ENCODE measurements at places on chromosomes 5 and 9.
A peak's percentile ranks its signal among the peaks of the same experiment; 100 is the strongest.

DNA sequence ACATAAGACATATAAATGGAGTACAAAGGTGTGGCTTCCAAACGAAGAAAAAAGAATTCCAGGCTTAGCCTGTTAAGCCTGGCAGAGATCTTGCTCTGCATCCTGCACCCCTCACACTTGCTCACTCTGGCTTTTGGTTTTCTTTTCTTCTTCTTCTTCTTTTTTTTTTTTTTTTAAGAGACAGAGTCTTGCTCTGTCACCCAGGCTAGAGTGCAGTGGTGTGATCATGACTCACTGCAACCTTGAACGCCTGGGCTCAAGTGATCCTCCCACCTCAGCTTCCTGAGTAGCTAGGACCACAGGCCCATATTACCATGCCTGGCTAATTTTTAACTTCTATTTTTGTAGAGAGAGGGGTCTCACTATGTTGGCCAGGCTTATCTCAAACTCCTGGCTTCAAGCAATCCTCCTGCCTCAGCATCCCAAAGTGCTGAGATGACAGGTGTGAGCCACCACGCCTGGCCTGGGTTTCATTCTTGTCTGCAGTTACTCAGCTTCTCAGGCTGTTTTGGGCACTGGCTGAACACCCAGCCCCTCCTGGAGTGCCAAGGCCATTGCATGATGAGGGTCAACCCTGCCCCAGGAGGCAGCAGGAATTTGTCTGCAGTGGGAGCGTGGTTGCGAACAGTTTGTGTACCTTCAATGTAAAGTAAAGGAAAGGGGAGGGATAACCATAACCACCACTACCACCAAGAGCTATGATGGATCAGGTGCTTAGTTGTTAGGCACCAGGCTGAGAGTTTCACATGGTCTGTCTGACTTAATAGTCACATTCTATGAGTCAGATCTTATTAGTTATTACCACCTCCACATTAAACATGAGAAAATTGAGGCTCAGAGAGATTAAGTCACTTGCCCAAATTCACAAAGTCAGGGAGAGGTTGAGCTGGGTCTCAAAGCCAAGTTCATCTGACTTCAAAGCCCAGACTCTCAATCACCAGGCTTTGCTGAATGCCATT, 219.2 kb upstream of the PANK3 start:
- DNase-seq: no peak

GRCh38 chr5:107395632-107396350, 274.9 kb downstream of the EFNA5 start:
- no peak for DNase-seq

DNA sequence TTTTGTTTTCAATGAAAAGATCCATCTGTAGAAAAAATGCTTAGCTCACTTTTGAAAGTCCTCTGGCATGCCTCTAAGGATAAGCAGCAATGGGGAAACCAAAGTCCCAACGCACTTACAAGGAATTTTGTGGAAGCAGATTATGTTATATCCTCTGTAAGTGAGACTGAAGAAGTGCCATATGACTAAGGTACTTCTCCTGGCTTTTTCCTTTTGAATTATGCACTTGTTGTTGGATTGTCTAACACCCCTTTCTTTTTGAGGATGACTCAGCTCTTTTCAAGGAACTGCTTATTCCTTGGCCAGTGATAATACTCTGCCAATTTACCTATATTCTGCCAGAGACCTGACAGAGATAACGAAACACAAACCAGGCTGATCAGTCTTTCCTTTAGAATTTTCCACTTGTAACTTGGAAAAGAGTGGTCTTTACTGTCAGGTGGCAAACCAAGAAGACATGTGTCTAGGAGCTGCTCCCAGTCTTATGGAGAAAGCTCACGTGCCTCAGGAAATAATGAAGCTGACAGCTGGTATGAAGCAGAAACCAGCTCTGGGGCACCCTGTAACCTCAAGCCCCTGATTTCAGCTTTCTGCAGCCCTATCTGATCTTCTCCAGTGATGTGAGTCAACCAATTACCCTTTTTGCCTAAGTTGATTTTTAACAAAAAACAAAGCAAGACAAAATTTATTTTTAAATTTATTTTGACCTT, 290.8 kb upstream of the FBXL7 start:
- no peak for DNase-seq

DNA sequence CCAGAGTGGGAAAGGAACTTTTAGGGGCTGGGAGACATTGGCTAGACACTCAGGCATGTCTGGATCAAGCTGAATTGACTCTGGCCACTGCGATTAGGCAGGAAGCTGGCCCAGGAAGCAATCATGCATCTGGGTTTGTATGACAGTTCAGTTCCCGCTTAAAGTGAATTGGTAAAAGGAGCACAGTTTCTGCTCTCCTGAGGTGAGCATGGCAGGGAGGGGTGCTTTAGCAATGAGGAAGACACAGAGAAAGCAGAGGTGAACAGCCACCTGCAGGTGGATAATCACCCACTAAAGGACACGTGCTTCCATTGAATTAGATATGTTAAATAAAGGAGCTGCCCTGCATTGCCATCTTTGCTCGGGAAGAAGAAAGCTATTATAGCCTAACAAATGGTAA, 248.1 kb upstream of the MAP3K1 start:
- no peak for DNase-seq

- DNase-seq: no peak
Observed at GRCh38 chr5:157772127-157772526, 28.6 kb downstream of the LSM11 start.

GRCh38 chr9:37364751-37365360, 57.6 kb upstream of the GRHPR start:
- no peak for DNase-seq

DNA sequence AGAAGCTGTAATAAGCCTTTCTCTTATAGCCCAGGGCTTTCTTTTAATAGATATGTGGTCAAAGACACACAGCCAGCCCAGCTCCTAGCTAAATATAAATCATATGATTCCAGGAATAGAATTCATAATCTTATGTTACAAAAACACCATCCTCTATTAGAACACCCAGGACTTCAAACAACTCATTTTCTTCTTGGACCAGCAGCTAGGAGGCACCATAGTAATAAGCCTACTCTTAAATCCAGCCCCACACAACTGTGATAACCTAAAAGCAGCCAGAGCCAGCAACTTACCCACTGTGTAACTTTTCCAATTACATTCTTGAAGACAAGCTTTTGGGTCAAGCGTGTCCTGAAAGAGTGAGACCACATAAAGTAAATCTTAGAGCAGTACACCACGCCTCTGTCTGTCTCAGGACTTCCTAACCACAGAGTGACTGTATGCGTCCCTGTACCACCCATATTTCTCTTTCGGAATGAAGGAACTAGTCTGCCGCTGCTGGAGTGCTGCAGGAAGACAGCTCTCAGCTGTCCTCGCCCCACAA, 223.8 kb downstream of the TLE1 start:
- DNase-seq: no peak

DNA sequence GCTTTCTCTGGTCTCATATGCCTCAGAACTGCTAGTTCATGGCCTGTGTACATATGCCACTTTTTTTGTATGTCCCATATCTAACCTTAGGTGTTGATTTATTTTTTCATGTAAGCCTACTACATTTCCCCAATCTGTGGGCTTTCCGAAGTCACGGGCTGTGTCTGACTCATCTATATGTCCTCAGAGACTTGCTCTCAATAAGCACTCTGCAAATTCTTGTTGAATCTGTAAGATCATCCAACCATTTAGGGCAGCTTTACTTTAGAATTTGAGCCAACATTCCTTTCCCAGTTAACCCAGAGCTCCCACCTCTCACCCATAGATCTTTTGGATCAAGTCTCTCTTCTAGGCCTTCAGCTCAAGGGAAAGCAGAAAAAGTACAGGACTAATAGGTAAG, 263.4 kb downstream of the SEC61B start:
- DNase-seq: no peak

DNA sequence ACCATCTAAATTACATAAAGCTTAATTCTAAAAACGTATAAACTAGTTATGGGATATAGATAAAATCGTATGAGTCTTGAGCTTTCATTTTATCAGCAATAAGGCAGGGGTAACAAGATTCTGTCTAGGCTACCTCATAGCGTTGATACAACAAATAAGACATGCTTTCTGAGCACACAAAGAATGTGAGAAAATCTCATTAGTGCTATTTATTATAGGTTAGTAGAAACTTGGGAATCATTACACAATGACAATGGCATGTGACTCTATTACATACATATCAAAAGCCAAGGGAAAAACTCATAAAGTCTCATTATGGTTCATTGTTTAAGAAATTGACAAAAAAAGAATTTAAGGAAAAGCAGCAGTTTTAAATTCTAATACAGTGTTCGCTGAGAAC, 448.6 kb downstream of the PLK2 start:
- no peak for DNase-seq

DNA sequence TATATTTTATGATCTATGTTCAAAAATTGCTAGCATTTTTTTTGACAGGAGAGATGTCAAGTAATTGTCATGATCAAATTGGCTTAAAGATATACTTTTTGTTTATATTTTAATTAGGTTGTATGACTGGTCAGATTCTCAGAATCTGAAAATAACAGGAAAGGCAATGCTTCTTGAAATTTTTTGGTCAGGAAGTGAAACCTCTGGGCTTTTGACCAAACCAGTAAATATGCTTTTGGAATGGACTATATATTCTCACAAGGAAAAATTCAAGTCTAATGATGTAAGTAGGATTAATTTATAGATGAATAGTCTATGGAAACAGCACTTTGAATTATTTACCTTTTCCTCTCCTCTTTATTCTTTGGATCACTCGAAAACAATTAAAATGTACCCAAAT, 52.3 kb downstream of the SLF1 start:
- DNase-seq: no peak

- DNase-seq: no peak
Observed at GRCh38 chr9:85114799-85115198, 445.3 kb downstream of the NTRK2 start.

- no peak for DNase-seq
Observed at GRCh38 chr5:142235050-142235797, 89.6 kb downstream of the SPRY4 start.

- DNase-seq: no peak
Observed at GRCh38 chr5:14292766-14293658, 149.9 kb downstream of the TRIO start.

GRCh38 chr9:89444274-89444673, 53.6 kb downstream of the SEMA4D start:
- DNase-seq: no peak

DNA sequence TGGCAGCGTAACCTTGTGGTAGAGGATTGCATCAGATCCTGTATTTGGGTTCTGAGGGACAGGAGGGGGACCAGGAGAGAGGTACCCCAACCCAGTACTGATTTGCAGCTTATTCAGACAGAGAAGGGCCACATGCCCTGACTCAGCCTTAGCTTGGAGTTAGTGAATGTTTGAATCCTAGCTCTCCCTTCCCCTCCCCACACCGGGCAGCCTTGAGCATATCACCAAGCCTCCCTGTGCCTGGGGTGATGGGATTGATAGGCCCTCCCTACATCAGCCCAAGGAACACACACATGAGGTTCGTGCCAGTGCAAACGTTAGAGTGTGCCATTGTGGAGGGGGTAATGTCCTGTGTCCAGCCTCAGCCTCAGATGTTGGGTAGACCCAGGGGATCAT, 71.9 kb downstream of the AMBP start:
- no peak for DNase-seq

GRCh38 chr5:35003018-35003957, 44.5 kb downstream of the AGXT2 start:
- DNase-seq: peak; percentile 12

DNA sequence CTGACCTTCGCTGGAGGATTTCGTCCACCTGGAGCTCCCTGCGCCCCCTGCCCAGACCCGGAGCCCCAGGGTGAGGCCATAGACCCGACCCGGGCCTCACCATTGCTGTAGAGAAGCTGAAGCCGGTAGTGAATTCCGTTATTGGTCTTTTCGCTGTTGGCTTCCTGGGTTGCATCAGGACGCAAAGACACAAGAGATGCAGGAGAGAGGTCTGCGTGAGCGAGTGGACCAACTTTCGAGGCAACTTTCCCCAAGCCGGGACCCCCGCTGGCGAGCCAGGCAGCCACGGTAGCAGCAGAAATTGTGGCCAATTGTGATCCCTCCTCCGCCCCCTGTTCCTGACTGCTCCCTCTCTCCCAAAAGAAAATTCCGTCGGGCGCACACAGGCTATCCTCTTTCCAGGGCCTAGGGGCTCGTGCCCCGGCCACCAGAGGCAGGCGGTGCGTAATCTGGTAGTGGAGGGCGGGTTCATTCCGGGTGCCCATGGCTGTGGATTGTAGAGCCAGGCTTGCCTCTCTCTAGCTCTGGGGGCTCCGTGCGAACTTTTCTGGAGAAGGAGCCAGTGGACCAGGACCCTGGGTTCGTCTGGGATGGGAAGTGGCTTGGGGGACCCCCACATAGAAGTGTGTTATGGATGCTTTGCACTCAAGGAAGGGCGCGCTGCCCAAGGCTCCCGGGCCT, 3.3 kb downstream of the EBF1 start:
- no peak for DNase-seq

- no peak for DNase-seq
Observed at GRCh38 chr5:131740477-131740876, 56.3 kb downstream of the FNIP1 start.

- no peak for DNase-seq
Observed at GRCh38 chr5:90834711-90835110, 276.1 kb downstream of the ADGRV1 start.

GRCh38 chr9:69324549-69325401, at the start of gene ENTREP1:
Gene ENTREP1 (plus strand): TSS chr9:69325215. CDS start chr9:69325310, 95 bp downstream.
- no peak for DNase-seq

DNA sequence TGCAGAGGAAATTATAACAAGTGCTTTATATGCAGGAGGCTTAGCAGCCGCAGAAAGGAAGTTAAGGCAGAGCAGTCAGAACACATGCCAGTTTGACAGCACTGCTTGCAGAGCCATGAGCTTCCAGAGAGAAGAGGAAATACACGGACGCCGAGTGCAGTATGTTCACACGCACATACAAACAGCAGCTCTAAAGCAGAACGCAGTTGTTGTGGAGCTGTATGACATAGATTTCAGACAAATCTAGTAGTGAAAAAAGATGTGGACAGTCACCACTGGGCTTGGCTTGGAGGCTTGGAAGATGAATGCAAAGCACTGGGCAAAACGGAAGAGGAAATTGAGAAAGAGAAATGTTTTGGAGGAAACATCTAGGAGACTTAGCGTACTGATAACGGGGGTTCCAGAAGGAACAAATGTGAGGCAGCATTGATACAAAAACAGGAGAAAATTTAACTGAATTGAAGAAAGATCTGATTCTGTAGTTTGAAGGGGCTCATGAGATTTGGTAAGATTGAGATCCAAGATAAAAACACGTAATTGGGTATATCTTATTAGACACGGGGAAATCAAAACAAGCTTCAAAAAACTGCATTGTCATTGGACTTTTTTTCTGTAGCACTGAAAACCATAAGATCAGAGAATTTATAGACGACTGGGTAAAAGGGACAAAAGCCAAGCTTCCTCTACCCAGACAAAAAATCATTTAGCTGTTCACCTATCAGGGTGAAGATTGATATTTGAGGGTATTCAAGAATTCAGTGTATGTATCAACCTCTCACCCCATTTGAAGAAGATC, 19.6 kb upstream of the ROPN1L start:
- peak; percentile 5 for DNase-seq

- no peak for DNase-seq
Observed at GRCh38 chr9:92483627-92484545, 1.6 kb upstream of the ASPN start.

- DNase-seq: no peak
Observed at GRCh38 chr9:76136986-76137385, 246.5 kb downstream of the PCSK5 start.

- DNase-seq: no peak
Observed at GRCh38 chr5:54325272-54325609, 14.9 kb upstream of the ARL15 start.
